ENCODE measurements at places on chromosomes 4 and X.
A peak's percentile ranks its signal among the peaks of the same experiment; 100 is the strongest.

GRCh38 chrX:37314531-37314930 lies 34.6 kb upstream of the PRRG1 start:
- no peak for DNase-seq

- no peak for DNase-seq
These were observed 250.7 kb upstream of the PGRMC2 start for GRCh38 chr4:128538111-128538882.

DNA sequence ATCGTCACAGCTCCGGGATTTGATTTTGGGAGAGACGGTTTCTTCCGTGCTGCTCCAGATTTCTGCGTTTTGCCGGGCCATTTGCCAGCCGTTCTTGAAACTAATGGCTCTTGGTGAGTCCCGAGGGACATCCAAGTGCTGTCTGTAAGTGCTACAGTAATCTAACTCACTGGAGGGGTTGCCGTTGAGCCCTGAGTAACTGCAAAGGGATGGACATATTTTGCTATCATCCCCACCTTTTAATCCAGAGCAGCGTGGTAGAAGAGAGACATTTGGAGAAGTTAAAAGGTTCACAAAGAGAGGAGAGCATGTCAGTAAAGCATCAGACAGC lies 88.9 kb upstream of the PDLIM3 start:
- DNase-seq = no peak

DNA sequence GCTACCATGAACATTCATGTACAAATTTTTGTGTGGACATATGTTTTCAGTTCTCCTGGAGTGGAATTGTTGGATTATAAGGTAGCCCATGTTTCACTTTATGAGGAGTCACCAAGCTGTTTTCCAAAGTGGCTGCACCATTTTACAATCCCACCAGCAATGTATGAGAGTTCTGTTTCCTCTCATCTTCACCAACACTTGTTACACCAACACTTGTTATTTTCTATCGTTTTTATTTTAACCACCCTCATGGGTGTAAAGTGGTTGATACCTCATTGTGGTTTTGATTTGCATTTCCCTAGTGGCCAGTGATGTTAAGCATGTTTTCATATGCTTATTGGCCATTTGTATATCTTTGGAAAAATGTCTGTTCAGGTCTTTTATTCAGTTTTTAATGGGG lies 4.1 kb downstream of the EXOC1 start:
- no peak for DNase-seq

GRCh38 chrX:31268359-31268758 lies 196.5 kb upstream of the FTHL17 start:
- no peak for DNase-seq

- no peak for DNase-seq
These were observed 148.6 kb downstream of the TLL1 start for GRCh38 chr4:166021617-166022016.

GRCh38 chrX:136674270-136674985 lies 26.5 kb downstream of the CD40LG start:
- no peak for DNase-seq

DNA sequence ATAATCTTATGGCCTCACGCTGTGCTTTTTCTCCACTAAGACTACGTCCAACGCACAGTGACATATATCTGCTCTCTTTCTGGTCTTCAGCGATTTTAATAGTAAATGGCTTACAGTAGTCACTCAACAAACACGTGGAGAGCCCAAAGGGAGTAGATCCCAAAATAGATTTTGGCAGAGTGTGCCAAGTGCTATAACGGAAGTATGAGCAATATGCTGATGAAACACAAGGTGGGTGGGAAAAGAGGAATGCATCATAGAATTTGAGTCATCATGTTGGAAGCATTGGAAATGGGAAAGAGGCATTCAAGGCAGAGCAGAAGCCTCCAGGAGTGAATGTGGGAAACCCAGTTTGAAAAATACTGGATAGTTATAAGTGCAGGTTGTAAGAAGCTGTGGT lies 129.1 kb upstream of the LDB2 start:
- DNase-seq = no peak

DNA sequence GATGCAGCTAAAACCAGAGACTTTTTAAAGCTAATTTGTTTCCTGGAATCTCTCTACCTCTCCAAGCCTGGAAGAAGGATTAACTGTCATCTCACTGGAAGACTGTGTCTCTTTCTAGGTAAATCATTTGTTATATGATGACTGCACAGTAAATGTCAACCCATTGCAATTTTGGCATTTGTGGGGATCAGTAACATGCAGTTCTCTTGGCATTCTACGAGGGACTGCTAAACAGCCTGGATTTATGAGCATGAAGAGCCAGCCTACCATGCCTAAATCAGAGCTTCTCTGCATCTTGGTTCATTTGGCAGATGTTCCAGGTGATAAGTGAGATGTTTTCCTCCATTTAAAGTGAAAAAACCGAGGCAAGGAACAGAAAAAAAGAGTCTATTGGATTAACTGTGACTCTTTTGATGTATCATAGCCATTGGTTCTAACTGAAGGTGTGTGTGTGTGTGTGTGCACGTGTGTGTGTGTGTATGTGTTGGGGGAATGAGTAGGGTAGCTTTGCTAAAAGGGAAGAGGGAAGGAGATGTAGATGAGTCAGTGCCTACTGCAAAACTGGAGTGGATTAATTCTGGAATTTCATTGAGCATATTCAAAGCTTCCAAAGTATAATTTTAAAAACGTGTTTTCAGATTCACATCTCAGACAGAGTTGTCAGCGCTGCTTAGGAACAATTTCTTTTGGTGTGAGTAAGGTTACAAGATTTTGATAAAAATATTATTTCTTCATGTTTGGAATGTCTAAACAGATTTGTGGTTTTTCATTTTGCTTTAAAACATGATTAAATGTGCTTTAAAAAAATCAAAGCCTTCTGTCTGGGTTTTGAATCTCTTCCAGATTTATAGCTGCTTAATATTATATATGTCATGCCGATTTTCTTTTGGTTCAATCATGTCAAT lies 123.2 kb upstream of the LNX1 start:
- no peak for DNase-seq

DNA sequence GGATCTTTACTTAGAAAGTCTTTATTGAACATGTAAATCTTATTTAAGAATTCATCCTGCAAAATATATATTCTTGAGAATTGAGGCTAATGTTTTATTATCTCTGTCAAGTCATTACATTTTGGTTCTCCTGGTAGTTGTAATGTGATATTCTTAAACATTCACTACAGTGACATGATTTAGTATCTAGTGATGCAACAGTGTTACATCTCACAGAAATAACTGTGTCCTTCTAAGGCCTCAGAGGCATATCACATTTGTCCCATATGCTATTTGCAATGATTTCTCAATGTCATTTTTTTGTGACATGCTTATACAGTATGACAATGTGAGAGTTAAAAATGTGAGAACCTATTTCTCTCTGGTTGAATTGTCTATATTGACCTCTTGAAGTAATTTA lies 34.1 kb downstream of the PRRG1 start:
- DNase-seq = no peak

- DNase-seq = no peak
These were observed 46.1 kb downstream of the HTRA3 start for GRCh38 chr4:8315435-8316250.

GRCh38 chrX:133699023-133699728 lies 283.9 kb upstream of the GPC4 start:
- DNase-seq = no peak

DNA sequence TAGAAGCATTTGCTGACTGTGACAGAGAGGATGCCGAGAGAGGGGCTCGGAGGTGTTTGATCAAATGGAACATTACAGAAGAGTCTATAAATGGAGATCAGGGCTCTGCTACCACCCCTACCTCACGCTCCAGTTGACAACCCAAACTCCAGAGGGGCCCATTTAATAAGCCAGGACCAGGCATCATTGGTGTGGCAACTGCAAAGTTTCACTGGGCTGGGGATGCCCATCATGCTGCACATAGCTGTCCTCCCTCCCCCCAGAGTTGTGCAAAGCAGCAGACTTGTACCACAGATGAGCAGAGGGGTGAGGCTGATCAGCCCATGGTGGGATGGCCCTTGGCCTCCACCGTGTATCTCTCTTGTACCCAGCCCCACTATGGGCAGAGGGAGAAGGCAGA lies 38.2 kb upstream of the XPNPEP2 start:
- DNase-seq = no peak

- DNase-seq = no peak
These were observed 128.9 kb downstream of the REELD1 start for GRCh38 chr4:146343199-146343598.

GRCh38 chr4:15649914-15650545 lies 5.1 kb downstream of the FBXL5 start:
- DNase-seq = no peak

DNA sequence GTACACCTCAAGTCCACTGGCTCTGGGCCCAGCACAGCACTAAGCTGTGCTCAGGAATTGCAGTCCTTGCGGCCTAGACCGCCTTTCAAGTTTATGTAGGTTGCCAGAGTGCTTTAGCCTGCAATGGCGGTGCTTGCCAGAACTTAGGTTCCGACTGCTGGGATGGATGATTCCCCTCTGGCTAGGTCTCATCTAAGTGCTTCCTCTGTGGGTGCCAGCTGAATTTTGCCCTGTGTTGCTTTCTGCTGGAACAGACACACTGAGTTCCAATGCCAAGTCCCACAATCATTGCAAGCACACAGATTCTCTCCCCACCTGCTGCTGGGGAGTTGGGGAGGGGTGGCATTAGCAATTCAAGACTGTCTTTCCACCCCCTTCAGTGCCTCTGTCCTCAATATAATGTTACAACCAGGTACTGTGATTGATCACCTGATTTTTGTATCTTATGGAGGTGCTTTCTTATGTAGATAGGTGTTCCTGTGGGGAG lies 129.5 kb downstream of the GRID2 start:
- DNase-seq = no peak

GRCh38 chr4:46844325-46844917 lies 64.6 kb downstream of the COX7B2 start:
- DNase-seq = no peak

GRCh38 chrX:19660604-19661255 lies 145.4 kb upstream of the MAP3K15 start:
- no peak for DNase-seq

GRCh38 chrX:13050151-13050550 lies 5.7 kb upstream of the FAM9C start:
- DNase-seq = no peak

GRCh38 chr4:140296335-140297220 lies 76.9 kb upstream of the SCOC start:
- DNase-seq = peak; percentile 60

DNA sequence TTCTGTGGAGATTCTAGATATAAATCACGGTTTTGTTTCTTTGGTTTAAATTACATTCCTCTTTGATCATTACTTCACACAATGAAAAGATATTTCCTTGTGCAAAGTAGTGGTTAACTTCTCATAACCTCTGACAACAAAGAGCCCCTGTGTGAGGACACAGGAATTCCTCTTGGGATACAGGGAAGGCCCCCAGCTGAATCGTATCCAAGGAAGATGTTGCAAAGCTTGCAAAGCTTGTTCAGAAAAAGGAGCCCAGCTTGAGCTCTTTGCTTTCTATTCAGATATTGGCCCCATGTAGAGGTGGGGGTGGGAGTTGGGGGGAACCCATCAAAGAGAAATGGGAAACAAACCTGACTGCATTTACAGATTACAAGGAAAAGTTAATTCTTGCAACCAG lies 145.7 kb downstream of the RELL1 start:
- no peak for DNase-seq

GRCh38 chr4:95742179-95742578 lies 97.7 kb upstream of the PDHA2 start:
- no peak for DNase-seq

DNA sequence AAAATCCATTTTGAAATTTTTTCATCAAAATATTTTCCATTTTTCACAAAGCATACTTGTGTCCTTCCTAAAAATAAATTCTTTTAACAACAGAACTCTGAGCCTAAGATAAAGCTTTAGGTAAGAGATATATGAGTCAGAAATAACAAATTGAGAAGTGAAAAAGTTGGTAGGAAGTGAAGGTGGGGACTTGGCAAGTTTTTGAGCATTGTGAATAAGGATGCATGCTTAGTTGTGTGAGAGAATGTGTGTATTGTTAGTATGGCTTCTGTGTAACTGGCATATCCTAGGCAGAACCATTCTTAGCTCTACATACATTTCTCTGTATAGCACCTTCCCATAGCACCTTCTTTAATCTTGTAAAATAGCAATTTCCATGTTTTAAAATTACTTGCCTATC lies 6.8 kb downstream of the ASB5 start:
- no peak for DNase-seq

- DNase-seq = no peak
These were observed 23.5 kb upstream of the SLC34A2 start for GRCh38 chr4:25632135-25632534.

- no peak for DNase-seq
These were observed 51.9 kb upstream of the HUWE1 start for GRCh38 chrX:53738370-53738906.

DNA sequence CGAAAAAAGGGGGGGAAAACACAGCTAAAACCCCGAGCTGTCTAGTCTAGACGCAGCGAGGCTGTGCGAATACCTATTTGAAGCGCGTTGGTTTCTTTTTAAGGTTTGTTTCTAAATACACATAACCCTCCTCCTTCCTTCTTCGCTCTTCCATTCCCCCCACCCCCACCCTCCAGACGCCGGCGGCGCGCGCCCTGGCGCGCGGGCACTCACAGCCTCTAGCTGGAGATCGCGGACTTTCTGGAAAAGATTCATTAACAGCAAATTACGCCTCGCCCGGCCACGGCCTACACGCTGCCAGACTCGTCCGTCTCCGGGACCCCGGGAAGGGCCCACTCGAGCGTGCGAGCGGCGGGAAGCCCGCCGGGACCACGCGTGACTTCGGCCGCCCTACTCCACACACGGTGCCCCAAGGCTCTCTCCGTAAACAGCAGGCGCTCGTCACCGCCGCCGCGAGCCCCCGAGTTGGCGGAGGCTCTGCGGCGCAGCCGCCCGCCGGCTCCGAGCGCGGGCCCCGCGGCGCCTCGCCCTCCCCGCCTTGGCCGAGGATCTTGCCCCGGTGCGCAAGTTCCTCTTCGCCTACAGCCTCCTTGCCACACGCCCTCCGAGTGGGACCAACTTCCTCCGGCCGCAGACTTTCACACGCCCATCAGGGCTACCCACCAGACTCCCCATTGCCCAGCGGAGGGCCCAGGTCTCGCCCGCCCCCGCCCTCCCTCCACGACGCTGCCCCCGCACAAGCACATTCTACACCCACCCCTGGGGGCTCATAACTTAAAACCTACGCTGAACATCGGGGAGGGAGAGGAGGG lies 2.0 kb downstream of the BCOR start:
- DNase-seq = no peak

- DNase-seq = no peak
These were observed 89.8 kb downstream of the FNIP2 start for GRCh38 chr4:158858410-158859199.

DNA sequence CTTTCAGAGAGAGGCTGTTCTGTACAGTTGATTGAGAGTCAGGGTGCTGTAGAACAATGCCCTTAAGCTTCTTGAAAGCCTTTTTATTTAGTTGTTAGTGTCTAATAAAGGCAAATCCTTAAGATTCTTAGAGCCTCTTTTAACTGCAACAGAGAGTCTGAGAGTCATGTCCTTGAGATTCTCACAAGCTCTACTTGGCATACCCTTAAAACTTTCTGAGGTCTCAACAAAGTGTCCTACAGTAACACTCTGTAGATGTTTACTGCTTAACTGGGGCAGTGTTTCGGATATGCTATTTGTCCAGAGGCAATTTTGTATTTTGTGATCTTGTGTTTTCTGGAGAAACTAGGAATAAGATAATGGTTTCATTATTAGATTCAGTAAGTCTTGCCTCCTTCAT lies 209.7 kb downstream of the ARHGAP24 start:
- no peak for DNase-seq

- DNase-seq = no peak
These were observed 118.1 kb downstream of the FGF16 start for GRCh38 chrX:77565278-77565677.

All from omental fat pad (tissue), 4 donors.